ENCODE measurements at places on chromosomes 6 and 20.

- no peak for DNase-seq
These were observed 290.7 kb downstream of the PHF3 start for GRCh38 chr6:63926258-63926780.

GRCh38 chr6:85115876-85116275 lies 334.0 kb upstream of the NT5E start:
- no peak for DNase-seq

- DNase-seq = no peak
These were observed 756.5 kb upstream of the DEFB115 start for GRCh38 chr20:30500829-30501440.

DNA sequence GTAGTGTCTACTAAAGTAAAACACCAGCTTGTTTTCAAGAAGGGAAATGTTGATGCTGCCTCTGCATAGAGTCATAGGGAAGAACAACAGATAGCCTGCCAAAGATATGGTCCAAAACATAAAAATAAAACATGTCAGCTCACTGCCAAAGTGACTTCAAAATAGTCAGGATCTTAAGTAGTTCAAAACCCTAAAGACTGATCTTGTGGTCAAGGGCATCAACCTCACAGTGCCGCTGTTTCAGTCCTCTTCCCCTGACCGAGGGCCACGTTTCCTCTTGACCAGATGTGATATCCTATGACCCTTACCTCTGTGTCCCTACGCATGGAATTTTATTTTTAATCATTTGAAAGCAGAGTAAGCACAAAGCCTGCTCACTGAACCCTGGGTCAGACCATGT lies 104.2 kb upstream of the CNKSR3 start:
- no peak for DNase-seq

- no peak for DNase-seq
These were observed 25.5 kb upstream of the RAB23 start for GRCh38 chr6:57247603-57248002.

GRCh38 chr6:156658186-156658965 lies 118.8 kb upstream of the ARID1B start:
- DNase-seq = no peak

DNA sequence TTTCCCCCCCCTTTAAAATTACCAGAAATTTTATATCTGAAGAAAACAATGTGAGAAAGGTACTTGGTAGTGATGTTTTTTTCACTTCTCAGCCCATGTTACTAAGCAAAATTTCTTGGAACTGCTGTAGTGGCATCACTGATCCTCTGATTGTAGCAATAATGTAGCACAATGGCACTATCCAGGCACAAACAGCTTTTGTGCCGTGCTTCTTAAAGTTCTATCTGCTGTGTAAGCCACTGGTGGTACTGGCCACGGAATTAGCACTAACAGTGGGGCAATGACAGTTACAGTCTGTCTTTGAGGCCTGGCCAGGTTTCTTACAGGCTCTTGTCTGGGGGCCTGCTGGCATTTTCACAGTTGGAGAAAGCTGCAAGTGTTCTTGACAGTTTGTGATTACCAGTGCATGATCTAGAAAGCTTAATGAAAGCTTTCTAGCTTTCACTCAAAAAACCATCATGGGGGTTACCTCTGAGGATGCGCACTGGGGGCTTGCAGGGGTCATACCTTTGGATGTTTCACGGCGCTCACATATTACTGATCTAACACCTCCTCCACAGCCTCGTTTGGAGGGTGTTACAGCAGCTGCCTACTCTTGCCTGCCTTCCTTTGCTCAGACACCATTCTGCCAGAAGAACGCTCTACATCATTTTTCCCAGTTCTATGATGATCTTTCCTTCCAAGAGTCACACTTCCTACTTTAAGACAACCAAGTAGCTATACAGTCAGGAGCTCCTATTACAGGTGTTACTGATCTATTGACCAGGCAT lies 58.4 kb upstream of the ARMH2 start:
- no peak for DNase-seq

DNA sequence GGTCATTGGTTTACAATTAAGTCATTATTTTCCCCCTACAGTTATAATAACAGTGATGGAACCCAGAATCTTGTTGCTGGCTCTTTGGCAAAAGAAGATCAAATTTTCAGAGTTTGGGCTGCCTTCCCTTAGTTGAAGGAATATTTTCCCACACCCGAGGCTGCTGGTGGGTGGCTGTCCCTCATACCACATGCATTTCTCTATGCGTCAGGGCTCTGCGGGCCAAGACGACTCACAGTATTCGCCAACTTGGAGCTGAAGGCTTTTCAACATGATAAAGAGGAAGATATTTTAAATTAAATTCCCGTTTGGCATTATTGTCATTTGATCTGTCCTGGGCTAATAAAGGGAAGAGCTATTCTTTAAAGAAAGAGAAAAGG lies 102.2 kb upstream of the SASH1 start:
- no peak for DNase-seq

DNA sequence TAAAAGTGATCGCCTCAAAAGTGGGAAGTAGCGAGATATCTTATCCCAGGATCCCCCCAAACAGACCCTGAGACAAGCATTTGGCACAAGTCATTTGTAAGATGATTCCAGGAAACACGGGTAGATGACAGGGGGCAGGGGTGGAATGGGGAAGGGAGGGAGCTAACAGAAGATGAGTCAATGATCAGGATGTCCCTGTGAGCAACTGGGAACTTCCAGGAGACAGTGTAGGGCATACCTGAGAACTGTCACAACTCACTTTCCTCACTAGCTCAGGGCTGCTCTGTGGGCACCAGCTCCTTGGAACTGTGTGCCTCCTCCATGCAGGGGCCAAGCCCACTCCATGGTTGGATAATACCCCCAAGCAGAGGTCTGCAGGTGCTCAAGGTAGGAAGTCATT lies 38.5 kb upstream of the VSX1 start:
- no peak for DNase-seq

DNA sequence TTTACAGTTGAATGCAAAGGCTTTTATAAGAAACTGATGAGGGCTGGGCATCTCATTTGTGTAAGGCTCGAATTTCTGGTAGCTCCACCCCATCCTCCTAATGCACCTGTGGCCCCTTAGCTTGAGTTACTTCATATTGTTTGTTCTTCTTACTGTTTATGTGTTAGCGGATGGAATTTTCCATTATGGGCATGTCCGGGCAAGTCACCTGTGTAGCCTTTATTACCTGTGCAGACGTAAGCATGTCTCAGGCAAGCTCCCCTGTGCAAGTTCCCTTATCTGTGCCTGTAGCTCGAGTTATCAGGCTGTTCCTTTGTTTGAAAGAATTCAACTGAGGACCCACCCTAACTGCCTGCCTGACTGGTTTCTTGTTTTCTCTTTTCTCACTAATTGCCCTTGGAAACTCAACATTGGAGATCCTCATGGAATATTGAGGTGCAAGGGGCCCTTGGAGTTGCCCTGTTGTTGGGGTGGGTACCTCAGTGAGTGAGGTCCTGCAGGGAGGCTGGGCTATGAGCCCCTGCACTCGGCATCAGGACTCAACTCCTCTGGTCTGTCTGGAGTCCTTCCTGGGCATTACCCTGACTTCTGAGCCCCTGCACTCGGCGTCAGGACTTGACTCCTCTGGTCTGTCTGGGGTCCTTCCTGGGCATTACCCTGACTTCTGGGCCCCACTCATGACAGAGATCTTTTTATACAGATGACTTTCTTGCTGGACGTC lies 207.9 kb upstream of the SULF2 start:
- no peak for DNase-seq

DNA sequence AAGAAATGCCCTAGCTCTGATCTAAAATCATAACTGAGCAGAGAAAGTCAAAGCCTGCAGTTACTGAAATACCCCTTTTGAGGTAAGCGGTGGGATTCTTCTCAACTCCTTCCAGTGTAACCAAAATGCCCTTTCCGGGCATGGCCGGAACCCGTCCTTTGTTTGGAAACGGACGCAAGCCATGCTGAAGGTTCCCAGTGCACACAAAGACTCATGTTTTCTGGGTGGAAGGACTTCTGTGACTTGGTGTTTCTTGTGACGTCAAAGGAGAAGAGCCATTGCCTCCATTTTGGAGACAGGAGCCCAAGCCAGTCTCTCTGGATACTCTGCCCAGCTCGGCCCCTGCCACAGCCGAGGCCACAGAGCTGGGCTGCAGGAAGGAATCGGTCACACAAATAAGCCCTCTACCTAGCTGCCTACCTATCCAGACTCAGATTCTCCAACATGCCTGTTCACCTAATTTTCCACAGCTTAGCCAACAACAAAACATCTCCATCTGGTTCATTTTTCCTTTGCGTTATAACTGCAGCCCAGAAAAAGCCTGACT lies 182.8 kb downstream of the TBXT start:
- no peak for DNase-seq

DNA sequence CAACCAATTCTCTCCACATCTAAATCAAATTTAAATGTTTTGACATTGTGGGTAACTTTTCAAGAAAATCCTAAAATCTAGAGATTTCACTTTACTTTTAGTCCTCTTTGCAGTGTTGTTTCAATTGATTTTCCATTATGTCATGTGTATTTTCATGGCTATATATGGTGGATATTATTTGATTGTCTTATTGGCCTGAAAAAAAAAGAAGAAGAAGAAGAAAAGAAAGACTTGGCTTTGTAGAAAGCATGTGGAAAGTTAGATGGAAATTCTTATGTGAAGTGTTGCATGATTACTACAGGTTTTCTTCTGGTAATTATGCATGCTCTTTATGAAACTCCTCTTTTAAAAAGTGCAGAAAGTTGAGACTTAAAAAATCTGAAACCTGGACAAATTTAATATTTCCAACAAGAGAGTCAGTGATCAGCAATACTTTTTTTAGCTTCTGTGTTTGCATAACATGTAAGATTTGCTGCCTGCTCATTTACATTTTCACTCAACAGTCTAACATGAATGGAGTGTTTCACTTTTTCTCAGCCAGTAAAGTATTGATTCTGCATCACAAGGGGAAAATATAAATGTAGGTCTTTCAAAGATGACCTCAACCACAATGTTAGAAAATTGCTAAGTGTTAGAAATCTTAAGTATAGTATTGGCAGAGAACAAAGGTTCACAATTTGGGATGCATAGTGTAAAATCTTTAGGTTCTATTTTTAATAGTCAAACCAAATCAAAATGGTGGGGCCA lies 438.7 kb downstream of the BCKDHB start:
- DNase-seq = no peak

DNA sequence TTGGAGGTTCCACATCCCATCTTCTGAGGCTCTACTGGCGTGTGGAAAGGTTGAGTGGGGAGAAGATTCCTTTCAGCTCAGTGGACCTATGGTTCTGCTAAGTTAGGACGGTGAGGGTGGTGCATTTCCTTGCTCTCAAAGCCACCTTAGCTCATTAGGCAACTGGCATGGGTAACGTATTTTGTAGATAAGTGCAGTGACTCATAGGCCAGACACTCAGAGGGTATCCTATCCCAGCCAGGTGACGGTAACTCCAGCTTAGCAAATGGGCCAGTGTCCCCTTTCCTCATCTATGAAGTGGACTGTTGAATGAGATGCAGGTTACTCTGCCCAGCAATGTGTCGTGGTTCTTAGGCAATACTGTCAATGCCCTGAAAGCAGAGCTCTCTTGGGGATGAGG lies 3.7 kb downstream of the RPS6KA2 start:
- no peak for DNase-seq

DNA sequence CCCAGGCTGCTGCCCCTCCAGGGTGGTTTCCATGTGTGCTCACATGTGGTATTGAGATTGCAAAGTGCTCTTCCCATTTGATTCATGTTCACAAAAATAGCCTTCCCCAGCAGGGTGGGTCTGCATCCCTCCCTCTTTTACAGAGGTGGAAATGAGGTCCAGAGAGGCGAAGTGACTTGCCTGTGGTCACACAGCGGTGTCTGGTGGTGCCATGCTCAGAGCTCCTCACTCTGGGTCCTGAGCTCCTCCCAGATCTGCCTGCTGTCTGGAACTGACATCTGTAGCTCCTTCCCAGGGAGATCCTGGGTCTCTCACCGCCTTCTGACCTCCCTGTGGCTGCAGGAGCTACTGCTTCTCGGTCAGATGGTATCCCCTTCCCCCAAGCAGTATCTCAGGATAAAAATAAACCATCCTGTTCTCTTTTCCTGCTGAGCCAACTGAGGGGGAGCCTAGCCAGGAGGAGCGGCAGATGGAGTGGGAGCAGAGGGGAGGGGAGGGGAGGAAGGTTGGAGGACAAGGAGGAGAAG lies 11.9 kb downstream of the CD40 start:
- DNase-seq = no peak

- DNase-seq = no peak
These were observed 13.9 kb downstream of the JAG1 start for GRCh38 chr20:10659651-10660601.

GRCh38 chr20:62164879-62165761 lies 17.7 kb upstream of the MTG2 start:
- no peak for DNase-seq

GRCh38 chr20:19099596-19100545 lies 112.6 kb upstream of the SLC24A3 start:
- DNase-seq = no peak

DNA sequence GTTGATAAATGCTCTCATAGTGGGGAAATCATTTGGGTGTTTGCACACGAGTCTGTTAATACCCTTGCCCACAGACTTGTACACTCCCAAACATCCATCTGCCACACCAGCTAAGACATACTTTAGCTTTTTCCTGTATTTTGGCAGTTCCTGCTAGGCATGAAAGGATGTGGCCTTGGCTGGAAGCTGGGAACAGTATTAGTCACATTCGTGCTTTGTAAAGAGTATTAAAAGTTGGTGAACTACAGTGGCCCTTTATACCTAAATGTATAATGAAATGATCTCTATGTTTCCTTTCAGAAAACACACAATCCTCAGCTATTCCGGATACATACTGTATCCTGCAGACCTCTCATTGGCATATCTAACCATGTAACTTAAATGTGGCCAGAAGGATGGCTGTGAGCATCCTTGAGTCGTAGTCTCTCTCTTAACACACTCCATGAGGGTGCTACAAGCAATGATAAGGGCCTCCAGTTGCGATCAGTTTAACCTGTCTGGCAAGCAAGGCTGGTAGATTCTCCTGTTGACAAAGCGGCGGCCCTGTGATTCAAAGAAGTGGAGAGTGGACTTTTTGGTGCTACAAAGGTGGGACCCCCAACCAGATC lies 1.5 kb downstream of the LEMD2 start:
- no peak for DNase-seq

GRCh38 chr6:32087574-32088486 lies 21.3 kb downstream of the TNXB start:
- peak; percentile 61 for DNase-seq

- DNase-seq = no peak
These were observed 97.1 kb upstream of the AKAP12 start for GRCh38 chr6:151142676-151143075.

DNA sequence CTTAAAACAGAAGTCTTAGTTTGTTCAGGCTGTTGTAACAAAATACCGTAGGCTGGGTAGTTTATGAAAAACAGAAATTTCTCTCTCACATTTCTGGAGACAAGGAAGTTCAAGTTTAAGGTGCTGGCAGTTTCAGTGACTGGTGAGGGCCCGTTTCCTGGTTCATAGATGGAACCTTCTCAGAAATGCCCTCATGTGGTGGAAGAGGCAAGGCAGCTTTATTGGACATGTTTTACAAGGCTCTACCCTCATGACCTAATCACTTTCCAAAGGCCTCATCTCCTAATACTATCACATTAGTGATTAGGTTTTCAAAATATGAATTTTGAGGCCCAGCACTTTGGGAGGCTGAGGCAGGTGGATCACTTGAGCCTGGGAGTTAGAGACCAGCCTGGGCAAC lies 2.4 kb downstream of the HEBP2 start:
- DNase-seq = no peak

- DNase-seq = peak; percentile 12
These were observed 240.9 kb downstream of the PHACTR1 start for GRCh38 chr6:12957321-12958051.

Data from activated T-cell treated with anti-CD3 and anti-CD28 coated beads for 1 hour (primary cell).